ENCODE measurements at places on chromosomes 6 and 20.

DNA sequence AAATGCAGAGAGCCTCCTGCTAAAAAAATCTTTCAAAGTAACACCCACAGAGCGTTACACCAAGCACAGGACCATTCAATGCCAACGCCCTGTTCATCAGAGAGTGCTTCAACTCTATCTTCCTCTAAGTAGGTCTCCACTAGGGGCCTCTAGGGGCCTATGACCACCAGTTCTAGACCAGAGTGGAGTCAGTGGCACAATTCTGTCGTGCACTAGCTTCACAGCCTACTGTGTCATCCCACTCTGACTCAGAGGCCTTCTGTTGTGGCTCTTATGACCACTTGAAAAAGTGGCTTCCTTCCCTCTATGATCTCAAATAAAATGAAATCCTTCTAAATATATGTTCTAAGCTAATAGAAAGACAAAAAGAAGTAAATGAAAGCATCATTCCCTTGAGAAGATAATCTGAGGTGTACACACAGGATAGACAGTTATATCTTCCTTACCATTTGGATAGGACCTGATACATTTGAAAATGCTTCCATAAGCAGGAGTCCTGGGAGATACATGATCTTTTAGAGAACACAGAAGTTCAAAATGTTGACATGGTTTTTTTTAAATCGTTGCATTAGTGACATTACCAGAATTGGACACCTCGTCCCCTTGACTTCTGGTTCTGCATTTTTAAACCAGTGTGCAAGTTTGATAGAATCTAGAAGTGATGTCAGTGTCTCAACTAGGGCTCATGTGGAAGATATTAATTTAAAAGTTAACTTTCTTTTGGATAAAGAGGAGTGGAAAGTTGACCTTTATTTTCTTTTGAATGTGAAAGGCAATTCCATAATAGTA lies 151.9 kb downstream of the SH3BGRL2 start:
- DNase-seq, result no peak

- no peak for DNase-seq
Observed at GRCh38 chr6:143973097-143973966, 34.7 kb downstream of the PLAGL1 start.

DNA sequence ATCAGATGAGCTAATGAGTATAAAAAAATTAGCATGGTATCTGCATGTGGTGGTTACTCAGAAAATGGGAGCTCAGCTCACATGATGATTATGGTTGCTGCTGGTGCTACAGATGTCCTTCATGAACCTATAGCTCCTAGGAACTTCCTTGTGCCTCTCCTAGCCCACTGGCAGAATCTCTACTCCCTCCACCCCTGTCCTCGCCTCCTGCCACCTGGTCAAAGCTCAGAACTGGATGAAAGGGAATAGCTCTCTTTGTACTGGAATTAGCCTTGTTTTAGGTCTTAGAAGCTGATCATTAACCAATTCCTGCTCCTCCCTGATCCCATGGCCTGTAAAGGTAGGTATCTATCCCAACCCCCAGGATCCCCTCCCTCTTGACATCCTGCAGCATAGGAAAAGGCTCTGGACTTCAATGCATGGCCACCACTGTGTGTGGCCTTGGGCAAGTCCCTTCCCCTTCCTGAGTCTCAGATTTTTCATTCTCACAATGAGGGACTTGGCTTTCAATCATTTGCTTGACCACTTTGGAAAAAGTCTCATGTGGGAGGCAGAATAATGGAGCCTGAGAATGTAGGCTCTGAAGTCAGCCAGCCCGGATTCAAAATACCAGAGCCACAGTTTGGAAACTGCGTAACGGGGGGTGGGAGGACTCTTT lies 43.9 kb downstream of the SLC13A3 start:
- no peak for DNase-seq

GRCh38 chr6:145453376-145453775 lies 281.9 kb downstream of the EPM2A start:
- no peak for DNase-seq

- DNase-seq, result peak; percentile 59
Observed at GRCh38 chr20:38692436-38693411, 31.6 kb upstream of the SLC32A1 start.
